ENCODE measurements at places on chromosomes 2 and 18. TPM values are rescaled to one million over a fixed set of nuclear protein-coding genes. Genes with fewer than 3 reads are reported as not detected.

The INPP5D gene
- 29.1 TPM for total RNA-seq

The RGPD4 gene
- total RNA-seq, result not detected

The EML4 gene
- total RNA-seq, result 40.7 TPM

The PJVK gene
- 9.4 TPM for total RNA-seq

The GMPPA gene
- 24.8 TPM for total RNA-seq

The SLC16A14 gene
- total RNA-seq, result 10.8 TPM

The MALL gene
- total RNA-seq, result 46.4 TPM

The MC5R gene
- not detected for total RNA-seq

The L3MBTL4 gene
- total RNA-seq, result 10.8 TPM

The DYNAP gene
- not detected for total RNA-seq

The SLC11A1 gene
- 7.4 TPM for total RNA-seq

The LBX2 gene
- total RNA-seq, result not detected

The EGR4 gene
- not detected for total RNA-seq

The DCTN1 gene
- 140 TPM for total RNA-seq

The TUBB8B gene
- 0.46 TPM for total RNA-seq

The SAG gene
- total RNA-seq, result not detected

The RASGRP3 gene
- total RNA-seq, result 12.0 TPM

The ERCC3 gene
- total RNA-seq, result 52.3 TPM

The CTAGE1 gene
- total RNA-seq, result not detected

The RNF125 gene
- total RNA-seq, result 3.2 TPM

The LIMS4 gene
- 11.3 TPM for total RNA-seq

The SIX2 gene
- total RNA-seq, result not detected

The DNAJB2 gene
- 92.1 TPM for total RNA-seq

The C2orf72 gene
- total RNA-seq, result 0.55 TPM

The IL18R1 gene
- 1.3 TPM for total RNA-seq

The MROH2A gene
- total RNA-seq, result not detected

The SPHKAP gene
- 0.07 TPM for total RNA-seq
